ENCODE measurements at places on chromosomes 1 and 21.

DNA sequence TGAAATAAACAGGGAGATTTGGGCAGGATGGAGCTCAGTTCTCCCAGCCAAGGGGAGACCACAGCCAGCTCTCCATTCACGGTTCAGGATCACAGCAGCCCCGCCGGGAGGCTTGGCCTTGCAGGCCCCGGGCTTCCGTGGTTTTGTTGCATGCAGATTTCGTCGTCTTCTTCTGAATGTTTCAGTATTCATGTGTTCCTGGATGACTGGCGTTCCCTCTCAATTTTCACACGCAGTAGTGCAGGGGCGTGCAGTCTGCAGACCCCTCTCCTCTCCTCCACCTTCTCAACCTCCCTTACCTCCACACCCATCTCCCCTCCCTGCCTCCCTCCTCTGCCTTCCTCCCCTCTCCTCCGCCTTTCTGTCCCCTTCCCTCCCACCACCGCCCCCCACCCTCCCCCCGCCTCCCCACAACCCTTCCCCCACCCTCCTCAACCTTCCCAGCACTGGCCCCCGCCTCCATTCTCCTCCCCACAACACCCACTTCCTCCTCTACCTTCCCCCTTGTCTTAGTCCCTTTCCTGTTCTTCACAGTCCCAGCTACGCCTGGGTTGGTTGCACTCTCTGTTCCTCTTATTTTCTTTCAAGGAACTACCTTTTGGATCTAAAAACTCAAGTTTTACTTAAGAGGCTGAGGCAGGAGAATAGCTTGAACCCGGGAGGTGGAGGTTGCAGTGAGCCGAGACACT lies 8.4 kb upstream of the SLC19A1 start:
- DNase-seq: no peak

GRCh38 chr1:160188341-160188740 lies 2.0 kb upstream of the CASQ1 start:
- no peak for DNase-seq

DNA sequence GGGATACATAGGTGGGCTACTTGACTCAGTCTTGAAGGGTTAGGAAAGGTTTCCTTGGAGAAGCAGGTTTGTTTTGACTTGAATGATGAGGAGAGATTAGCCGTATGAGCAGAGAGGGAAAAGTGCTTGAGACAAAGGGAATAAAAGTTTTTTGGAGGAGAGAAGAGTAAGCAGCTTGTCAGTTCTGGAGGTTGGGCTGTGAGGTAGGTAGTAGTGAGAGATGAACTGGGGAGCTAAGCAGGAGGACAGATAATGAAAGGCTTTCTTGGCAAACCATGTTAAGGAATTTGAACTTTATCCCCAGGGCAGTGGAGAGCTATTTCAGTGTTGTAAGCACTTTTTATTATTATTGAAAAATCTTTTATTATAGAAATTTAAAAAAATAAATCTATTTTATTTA lies 3.6 kb downstream of the OSBPL9 start:
- DNase-seq: no peak

- no peak for DNase-seq
These were observed 160.5 kb downstream of the FOXD2 start for GRCh38 chr1:47598357-47598756.

DNA sequence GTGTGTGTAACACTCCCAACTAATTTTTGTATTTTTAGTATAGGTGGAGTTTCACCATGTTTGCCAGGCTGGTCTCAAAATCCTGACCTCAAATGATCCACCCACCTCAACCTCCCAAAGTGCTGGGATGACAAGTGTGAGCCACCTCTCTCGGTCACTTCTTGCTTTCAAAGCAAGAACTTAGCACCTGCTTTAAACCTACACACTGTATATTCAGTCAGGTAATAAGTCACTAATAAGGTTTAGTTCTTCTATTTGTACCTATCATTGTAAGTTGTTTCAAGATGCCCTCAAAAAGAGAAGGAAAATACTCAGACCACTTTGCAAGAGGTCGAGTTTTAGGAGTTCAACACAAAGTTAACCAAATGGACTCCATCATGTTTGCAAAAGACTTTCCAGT lies 431.3 kb downstream of the MRPL39 start:
- DNase-seq: no peak

DNA sequence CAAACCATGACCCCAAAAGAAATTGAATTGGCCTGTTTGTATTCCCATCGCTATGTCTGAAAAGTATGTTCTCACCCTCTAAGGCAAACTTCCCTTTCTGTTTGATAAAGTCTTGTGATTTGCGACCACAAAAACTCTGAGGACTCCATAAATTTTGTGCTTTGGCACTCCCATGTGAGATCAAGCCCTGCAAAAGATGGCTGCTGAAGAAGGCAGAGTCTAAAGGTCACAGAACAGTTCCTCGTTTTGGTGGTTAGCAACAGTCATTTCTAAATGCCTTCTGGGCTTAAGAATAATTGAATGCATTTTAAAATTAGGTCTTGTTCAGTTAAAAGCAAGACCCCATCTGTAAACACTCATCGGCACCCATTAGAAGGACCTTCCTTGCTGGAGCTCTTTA lies 441.6 kb downstream of the OMA1 start:
- DNase-seq: no peak
